Activated T-helper 1 cell treated with anti-CD3 and anti-CD28 coated beads, Interleukin-2, amount 50 U/mL, for 16 hours (primary cell): ENCODE measurements at places on chromosomes 4 and X.

DNA sequence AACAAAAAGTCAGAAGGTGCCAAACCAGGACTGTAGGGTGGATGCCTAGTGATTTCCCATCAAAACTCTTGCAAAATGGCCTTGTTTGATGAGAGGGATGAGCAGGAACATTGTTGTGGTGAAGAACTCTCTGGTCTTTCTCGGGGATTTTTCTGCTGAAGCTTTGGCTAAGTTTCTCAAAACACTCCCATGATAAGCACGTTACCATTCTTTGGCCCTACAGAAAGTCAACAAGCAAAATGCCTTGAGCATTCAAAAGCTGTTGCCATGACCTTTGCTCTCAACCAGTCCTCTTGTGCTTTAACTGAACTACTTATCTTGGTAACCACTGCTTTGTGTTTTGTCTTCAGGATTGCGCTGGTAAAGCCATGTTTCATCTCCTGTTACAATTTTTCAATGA is 3.0 kb upstream of the SEC31A start:
- no peak for DNase-seq

GRCh38 chr4:5372198-5372597 is 320.9 kb downstream of the STK32B start:
- no peak for DNase-seq

DNA sequence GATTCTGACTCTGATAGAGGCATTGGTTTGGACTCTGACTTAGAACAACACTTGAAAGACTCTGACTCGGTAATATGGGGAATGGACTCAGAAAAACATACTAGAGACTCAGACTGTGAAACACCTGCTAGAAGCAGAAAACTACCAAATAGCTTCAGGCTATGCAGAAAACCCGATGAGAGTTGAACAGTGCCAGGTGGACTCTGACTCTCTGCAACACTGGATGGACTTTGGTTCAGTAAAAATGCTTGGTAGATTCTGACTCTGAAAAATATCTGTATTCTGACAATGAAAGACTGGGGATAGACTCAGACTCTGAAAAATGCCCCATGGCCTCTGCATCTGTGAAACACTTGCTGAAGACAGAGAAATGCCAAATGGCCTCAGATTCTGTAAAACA is 215.1 kb upstream of the HDX start:
- no peak for DNase-seq

DNA sequence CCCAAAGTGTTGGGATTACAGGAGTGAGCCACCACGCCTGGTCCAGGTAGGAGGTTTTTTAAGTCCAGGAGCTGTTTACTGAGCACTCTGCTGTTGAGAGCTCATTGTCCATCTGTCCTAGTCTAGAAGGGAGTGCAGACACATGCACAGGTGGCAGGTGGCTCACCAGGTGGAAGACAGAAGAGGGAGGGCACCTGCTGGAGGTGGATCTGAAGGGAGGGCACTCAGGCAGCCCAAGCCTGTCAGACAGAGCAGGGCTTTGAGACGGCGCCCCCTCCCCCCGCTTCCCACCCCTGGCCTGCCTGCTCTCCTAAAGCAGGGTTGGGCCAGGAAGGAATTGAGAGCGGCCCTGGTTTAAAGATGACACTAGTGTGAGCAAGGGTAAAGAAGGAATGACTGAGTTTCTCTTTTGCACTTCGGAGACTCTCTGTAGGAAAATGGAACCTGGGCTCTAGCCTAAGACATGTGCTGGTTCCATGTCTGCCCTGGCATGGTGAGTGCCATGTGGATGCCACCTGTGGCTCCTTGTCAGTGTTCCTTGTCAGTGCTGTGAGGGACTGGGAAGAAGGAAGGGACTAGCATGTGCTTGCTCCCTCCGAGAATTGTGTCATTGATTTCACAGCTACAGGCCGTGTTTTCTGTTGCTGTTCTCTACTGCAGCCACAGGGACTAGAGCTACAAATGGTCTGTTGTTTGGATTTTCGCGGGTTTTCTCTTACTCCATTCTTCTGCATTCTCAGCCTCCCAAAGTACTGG is 108.6 kb downstream of the TNIP2 start:
- DNase-seq, result no peak

DNA sequence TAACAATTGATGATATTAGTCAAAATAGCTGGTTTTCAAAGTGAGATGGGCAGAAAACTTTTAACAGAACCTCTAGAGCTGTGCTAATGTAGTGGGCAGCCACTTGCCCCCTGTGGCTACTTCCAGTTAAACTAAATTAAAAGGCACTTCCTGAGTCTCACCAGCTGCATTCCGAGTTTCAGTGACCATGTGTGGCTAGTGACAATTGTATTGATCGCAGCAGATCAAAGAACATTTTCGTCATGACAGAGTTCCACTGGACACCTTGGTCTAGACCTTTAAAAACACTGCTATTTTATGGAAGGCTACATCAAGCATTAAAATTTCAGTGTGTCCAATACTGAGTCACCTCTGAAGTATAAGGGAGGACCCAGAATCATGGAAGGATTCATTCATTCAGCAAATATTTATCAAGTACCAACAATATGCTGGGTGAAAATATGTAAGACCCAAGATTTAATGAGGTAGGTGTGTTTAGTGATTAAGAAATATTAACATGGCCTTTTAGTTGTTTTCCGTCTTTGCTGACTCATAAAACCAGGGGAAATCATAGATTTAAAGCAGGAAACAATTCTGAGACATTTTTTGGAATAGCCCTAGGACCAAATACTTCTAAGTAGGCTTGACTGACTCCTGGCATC is 5.1 kb upstream of the FAT1 start:
- no peak for DNase-seq

GRCh38 chr4:104915864-104916263 is 230.8 kb upstream of the TET2 start:
- DNase-seq, result no peak

GRCh38 chr4:174133551-174133950 is 149.9 kb downstream of the FBXO8 start:
- no peak for DNase-seq

DNA sequence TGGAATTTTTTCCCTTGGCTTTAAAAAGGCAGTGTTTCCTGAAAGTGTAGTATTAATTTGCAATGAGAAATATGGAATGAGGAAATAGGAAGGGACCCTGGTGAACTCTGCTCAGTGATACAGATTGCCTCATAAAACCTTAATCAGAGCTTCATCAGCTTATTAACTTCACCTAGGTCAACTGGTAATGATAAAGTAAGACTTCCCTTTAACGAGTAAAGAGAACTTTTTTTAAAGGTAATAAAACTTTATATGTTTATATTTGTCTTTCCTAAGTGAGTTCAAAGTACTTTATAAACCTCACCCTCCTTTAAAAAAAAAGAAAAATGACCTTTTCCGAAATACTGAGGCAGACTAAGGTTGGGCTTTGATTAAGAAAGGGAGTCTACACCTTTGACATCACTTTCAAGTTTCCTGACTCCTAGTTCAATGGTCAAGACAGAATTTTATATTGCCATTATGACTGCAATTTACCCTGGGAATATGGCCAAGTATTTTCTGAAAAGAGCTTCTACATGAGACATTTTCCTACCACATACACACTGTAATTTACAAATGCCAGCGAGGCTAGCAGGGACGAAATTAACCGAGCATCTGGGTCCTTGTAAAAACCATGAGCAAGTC is 706.3 kb upstream of the TENM3 start:
- DNase-seq, result no peak

- no peak for DNase-seq
Observed at GRCh38 chrX:119735467-119735866, 22.9 kb upstream of the SOWAHD start.

GRCh38 chr4:17807446-17807845 is 3.1 kb downstream of the DCAF16 start:
- DNase-seq, result no peak

- DNase-seq, result no peak
Observed at GRCh38 chr4:151169223-151169622, 69.8 kb downstream of the RPS3A start.
